ENCODE measurements at places on chromosomes 1 and 21.

DNA sequence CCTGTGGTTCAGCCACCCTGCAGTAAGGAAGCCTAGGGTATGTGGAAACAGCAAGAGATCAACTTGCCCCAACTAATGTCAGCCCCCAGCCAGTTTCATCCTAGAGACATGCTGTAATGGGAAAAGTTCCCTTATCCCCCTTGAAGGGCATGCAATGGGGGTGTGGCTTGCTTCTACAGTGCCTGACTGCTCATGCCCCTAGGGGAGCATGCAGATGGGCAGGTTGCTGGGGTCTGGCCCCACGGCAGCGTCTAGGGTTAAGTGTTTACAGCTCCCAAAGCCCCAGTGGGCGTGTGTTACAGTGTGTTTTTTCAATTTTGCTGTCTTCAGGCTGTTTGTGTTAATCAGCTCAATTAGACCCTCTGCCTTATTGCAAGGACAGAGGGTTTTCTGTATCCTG, 1105.9 kb downstream of the AMY1C start:
- DNase-seq: no peak

DNA sequence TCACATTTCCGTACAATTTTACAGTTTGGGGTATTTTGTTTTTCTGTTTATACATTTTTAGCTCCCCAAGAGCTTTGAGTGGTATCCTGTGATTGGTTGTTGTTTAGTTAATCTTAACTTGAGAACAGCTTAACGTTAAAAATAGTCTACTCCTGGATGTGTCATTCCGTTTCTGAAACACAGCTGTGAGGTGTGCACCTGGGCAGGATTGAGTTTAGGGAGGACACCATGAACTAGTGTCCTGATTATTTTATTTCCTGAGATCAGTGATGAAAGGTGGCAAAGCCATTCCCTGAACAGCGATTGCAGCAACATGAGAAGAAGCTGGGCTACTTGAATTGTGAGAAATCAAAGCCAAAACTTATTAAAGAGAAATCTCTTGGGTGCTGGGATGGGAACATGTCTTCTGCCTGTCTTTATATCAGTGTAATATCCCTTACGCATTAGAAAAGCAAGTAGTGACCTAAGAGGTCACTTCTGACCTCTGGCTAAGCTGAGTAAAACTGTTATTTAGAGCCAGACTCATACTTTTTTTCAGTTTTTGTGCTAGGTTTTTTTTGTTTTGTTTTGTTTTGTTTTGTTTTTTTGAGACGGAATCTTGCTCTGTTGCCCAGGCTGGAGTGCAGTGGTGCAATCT, 43.4 kb downstream of the ZBTB40 start:
- no peak for DNase-seq

DNA sequence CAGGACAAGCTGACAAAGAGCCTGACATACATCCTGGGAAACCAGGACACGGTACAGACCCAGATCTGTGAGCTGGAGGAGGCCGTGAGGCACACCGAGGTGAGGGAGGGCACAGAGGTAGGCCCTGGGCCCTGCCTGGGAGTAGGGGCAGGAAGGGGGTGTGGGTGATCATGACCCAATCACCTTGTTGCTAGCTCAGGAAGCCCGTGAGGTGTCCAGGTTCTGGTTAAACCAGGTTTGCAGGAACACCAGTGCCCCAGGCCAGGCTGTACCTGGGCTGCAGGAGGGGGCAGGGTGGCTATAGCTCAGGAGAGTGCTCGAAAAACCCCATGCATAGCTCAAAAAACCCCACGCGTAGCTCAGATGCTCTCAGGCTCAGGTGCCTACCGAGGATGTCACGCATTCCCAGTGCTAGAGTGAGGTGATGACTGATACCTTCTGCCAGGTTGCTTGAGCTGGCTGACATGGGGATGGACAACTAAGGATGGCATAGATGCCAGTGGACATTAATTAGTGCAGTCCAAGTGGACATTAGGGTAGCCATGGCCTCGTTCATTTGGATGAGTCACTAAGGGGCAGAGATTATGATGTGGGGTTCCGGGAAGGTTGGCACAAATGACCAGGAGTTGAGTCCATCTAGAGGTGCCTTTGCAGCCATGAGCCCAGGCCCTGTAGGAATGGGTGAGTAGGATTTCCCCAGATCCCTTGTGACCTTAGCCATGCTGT, 3.7 kb downstream of the TRIM46 start:
- no peak for DNase-seq

DNA sequence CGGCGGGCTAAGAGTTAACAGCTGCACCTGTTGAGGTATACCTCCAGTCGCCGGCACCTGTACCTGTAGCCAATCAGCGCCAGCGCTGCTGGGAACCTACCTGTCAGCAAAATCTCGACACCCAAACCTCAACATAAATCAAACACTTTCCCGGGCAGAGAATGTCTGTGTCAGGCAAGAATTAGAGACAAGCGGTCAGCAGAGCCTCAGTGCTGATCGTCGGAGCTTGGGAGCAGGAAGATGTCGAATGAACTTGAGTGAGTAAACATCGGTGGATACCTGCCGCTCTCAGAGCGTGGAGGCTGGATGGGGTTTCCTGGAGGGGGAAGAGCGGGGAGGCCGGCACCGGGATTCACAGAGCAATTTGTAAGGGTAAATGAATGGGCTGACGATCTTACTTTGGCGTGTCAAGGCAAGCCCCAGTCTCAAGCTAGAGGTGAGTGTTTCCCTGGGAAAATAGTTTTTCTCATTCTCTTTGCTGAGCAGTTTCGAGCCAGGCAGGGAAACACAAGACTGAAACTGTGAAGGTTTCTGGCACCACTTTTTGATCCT, at the start of gene GRHL3:
Gene GRHL3 (plus strand): TSS at position 46 of the 552 bp plus-strand sequence. CDS start 195 bp downstream, at position 241.
- DNase-seq: no peak

GRCh38 chr1:41160498-41161110, 81.5 kb downstream of the SCMH1 start:
- DNase-seq: no peak

DNA sequence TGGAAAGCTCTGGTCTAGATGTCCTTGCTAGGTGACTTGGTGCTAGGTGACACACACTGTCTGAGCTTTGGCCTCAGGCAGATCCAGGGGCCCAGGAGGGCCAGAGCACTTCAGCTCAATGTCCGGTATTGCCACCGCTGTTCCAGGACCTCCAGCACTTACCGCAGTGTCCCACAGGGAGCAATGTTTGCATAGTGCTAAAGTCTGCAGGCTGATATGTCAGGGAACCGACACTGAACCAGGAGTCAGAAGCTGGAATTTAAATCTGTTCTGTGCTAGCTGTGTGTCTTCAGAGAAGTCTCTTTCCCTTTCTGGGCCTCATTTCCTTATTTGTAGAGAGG, 19.3 kb downstream of the DHCR24 start:
- no peak for DNase-seq

DNA sequence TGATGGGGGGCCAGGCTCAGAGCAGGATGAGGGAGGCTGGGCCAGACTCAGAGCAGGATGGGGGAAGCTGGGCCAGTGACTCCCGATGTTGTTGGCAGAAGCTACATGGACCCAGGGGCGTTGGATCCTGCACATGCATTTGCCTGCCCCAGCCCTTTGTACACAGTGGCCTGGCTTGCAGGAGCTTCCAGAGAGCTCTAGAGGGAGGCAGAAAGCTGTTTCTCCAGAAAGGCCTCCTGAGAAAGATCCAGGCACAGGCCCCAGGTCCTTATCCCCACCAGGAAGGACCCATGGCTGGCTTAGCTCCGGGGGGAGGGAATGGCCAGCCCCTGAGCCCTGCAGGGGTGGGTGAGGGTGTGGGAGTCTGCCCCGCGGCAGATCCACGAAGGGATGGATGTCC, 106.6 kb upstream of the ACTRT2 start:
- no peak for DNase-seq

DNA sequence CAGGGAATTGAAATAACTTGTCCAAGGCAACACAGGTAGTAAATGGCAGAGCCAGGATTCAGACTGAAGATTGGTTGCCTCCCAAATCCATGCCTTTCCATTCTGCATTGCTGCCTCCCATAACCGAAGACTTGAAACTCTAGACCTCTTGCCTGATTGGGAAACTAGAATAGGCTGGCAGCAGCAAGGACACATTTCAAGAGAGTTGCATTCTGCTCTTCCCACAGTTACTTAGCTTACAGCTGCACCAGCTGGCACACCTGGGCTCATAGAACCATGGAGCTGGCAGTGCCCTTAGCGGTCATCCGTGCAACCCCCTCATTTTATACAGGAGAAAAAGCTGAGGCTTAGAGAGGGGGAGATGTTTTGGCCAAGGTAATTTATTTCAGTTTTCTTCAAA, 8.0 kb downstream of the TRNAU1AP start:
- no peak for DNase-seq

GRCh38 chr21:36423771-36424433, 38.7 kb downstream of the CHAF1B start:
- DNase-seq: no peak

DNA sequence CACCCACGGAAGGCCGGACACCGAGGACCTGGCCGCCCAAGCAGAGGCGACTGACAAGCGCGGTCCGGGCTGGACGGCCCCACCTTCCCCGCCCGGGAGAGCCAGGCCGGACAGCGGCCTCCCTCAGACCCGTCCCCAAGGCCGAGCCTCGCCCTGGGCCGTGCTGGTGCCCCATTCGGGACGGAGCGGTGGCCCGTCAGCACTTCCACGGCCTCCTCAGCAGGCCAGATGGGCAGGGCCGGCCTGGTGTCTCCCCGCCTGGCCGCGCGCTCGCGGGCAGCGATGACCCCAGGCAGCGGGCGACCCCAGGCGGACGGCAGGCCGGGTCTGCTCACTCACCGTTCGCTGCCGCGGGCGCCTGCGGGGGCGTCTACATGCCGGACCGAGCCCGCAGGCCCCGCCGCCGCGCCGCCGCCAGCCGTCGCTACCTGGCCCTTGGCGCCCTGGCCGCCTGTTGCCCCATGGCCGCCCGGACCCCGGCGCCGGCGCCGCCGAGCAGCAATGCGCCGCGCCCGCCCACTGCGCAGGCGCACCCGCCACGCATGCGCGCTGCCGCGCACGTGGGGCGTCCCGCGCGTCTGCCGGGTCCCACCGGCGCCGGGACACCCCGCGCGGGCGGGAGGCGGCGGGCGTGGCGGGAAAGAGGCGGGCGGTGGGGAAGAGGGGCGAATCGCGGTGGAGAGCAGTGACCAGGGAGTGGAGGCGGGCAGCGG, at the start of gene NADK:
Gene NADK (minus strand): TSS at position 521 of the 713 bp plus-strand sequence. CDS start 13,064 bp downstream, outside the sequence.
- peak; percentile 29 for DNase-seq

GRCh38 chr1:38608202-38608864, 251.2 kb downstream of the RRAGC start:
- DNase-seq: no peak

DNA sequence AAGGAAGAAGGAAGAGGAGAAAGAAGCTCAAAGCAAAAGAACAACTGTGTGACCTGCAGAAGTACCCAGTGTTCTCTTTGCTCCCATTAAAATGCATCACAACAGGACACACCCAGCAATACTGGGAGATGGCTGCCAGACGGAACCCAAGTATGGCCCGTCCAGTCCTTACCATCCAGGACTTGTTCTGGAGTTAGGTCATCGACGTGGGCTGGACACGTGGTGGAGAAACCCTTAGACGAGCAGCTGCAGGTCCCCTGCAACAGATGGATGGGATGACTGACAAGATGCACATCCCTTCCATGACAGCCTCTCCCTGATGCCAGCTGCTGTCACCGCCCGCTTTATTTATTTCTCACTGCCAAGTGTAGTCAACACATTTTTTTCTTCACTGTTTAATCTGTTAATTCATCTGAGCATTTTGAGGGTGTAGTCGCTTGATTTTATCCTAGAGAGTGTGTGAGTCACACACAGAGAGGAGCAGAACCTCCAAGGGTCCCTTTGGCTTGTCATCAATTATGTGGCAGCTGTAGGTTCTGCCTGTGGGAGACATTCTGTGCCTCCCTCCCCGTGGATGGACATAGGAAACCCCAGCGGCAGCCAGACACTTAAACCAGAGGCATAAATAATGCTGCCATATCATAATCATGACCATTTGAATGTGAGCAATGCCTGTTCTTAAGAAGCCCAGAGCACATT, 80.9 kb downstream of the ABCA4 start:
- DNase-seq: no peak

DNA sequence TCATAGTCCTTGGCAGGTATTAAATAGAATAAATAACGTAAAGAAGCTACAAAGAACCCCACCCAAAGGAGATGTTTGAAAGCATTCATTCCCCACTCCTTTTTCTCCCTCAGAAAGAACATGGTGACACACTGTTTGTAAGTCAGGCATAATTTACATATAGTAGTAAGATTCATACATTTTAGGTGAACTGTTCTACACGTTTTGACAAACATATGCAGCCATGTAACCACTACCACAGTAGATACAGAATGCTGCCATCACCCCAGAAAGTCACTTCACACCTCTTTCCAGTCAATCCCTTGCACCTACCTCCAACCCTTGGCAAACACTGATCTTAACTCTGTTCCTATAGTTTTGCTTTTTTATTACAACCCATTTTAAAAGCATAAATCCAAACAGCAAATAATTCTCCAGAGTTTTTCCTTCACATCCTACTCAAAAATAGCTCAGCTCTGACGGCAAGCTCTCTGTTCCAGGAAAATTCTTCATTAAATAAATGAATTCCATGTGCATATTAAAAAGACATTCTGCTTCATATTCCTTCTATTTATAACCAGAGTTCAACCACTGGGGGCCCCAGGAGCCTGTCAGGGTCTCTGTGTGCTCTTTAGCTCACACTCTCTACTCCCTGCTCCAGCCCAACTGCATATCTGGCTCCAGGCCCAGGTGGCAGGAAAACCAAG, 258.8 kb downstream of the PLPP3 start:
- no peak for DNase-seq

- no peak for DNase-seq
These were observed 144.6 kb upstream of the HMGB4 start for GRCh38 chr1:33719326-33719725.

DNA sequence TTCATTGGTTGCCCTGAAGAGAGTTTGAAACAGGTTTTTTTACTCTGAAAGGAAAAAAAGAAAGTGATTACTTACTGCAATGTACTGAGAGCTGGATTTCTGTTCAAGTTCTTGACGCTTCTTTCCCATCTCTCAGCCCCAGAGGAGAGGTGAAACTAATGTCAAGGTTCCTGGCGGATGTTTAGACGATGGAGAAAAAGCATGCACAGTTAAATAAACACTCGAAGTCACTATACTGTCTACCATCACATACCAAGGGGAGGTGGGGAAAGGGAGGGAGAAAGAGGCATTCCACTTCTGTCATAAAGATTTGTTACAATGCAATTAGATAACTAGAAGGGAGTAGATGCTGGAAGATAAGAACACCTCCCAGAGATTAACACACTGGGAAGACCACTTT, 177.0 kb upstream of the TNR start:
- DNase-seq: no peak

- DNase-seq: no peak
These were observed 1.5 kb downstream of the THEMIS2 start for GRCh38 chr1:27873671-27874384.

GRCh38 chr1:81834921-81835698, 34.4 kb downstream of the ADGRL2 start:
- DNase-seq: peak; percentile 43

- DNase-seq: no peak
These were observed 261.2 kb upstream of the AJAP1 start for GRCh38 chr1:4393191-4393590.

DNA sequence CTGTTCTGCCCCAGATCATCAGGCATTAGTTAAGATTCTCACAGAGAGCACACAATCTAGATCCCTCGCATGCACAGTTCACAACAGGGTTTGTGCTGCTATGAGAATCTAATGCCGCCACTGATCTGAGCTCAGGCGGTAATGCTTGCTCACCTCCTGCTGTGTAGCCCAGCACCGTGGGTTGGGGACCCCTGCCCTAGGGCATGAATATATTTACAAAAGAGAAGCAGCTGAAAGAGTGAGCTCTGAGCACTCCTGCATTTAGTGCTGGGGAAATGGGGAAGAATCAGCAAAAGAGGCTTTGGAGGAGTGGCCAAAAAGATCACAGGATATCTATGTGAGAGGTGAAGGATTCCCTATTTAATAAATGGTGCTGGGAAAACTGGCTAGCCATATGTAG, 5.6 kb downstream of the CFAP57 start:
- DNase-seq: no peak

Measured in fibroblast of gingiva (primary cell).